Amniotic stem cell (primary cell): ENCODE measurements at places on chromosomes 13 and 19.

DNA sequence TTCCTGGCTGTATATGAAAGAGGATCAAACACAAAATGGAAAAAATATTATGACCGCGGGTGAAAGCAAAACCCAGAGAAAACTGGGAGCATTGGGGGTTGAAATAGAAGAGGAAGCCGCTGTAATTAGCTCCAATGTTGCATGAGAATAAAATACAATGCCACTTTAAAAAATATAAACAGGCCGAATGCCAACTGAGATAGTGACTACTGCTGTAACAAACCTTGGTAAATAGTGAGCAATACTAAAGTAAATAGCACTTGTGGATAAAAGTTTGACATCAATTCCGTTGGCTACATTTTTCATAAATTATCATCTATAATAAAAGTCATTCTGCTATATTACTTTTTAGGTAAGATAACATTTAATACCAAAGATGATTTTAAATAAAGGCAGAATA is 395.8 kb upstream of the MIR17HG start:
- DNase-seq: no peak

GRCh38 chr13:24040835-24041234 is 119.7 kb upstream of the SPATA13 start:
- DNase-seq: no peak

DNA sequence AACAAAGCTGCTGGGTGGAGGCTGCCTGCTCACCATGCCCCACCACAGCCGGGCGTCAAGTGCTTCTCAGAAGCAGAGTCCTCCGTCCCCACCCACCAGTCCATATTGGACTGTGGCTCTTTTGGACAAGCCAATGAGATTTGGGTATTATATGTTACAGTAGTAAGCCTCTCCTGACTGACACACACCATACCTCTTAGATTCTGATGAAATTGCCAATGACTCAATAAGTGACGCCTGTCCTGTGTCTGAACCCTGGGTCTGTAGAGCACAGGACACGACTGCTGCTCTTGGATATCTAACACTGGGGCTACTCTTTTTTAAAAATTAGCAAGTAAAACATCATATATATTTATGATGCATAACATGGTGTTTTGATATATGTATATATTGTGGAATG is 44.8 kb upstream of the UBAC2 start:
- no peak for DNase-seq

- DNase-seq: no peak
Observed at GRCh38 chr13:70662231-70662940, 554.1 kb upstream of the KLHL1 start.

DNA sequence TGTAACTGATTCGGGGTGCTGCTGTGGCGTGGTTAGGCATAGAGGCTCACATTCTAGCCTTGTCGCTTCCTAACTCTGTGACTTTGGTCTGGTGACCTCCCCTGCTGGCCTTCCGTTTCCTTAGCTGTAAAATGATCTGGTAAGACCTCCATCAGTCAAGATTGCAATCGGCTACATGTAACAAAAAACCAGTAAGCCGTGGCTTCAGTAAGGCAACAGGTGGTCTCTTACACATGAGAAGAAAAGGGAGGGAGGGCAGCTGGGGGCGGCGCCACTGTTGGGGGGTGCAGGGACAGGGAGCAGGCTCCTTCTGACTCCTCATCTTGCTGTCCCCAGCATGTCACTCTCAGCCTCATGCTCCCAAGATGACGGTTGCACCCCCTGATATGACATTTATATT is 148.0 kb downstream of the SIPA1L3 start:
- DNase-seq: no peak

GRCh38 chr13:27607125-27607524 is 13.2 kb downstream of the LNX2 start:
- peak; percentile 29 for DNase-seq

DNA sequence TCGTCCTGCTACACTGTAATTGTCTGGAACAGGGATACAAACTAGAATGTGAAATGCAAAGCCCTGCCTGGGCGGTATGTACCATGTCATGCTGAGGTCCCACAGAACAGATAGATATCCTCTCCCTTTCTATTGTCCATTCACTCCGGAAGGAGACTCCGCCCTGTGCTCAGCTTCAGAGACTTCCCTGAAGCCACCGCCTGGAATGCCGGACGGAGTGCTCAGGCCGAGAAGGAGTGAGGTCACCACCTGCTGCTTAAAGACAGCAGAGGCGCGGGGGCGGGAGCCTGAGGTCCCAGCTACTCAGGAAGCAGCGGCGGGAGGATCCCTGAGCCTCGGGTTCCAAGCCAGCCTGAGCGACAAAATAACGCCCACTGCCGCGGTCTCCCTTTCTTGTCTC is 890 bp upstream of the ZNF611 start:
- DNase-seq: no peak

GRCh38 chr19:962683-963400 is 21.3 kb upstream of the WDR18 start:
- no peak for DNase-seq

- no peak for DNase-seq
Observed at GRCh38 chr19:5935473-5936291, 21.6 kb downstream of the CAPS start.

- DNase-seq: peak; percentile 81
Observed at GRCh38 chr19:5434970-5435641, 20.1 kb upstream of the ZNRF4 start.

DNA sequence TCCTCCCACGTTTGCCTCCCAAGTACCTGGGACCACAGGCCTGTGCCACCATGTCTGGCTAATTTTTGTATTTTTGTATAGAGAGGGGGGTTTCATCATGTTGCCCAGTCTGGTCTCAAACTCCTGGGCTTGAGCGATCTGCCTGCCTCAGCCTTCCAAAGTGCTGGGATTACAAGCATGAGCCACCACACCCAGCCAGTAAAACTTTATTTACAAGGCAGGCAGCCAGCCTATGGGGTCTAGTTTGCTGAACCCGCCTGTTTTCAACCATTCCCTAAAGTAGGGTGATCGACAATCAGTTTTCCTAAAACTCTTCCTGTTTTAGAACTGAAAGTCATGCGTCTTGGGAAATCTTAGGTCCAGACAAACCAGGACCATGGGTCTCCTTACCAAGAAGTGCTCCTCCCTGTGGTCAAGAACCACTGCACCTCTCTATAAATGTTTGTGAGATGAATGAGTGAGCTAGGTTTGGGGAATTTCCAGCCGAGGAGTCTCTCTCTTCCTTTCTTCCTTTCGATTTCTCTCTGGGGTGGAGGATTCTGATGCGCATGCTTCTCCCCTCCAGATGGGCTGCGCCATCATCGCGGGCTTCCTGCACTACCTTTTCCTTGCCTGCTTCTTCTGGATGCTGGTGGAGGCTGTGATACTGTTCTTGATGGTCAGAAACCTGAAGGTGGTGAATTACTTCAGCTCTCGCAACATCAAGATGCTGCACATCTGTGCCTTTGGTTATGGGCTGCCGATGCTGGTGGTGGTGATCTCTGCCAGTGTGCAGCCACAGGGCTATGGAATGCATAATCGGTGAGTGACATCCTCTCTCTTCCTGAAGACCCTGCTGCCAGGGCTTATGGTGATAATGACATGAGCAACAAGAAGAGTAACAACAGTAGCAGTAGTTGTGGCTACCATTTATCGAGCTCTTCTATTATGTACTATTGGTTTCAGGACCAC is 38.7 kb downstream of the ADGRE1 start:
- DNase-seq: no peak

- no peak for DNase-seq
Observed at GRCh38 chr13:42189061-42189460, 82.9 kb upstream of the AKAP11 start.

GRCh38 chr13:110444226-110444653 is 117.3 kb downstream of the RAB20 start:
- DNase-seq: no peak

DNA sequence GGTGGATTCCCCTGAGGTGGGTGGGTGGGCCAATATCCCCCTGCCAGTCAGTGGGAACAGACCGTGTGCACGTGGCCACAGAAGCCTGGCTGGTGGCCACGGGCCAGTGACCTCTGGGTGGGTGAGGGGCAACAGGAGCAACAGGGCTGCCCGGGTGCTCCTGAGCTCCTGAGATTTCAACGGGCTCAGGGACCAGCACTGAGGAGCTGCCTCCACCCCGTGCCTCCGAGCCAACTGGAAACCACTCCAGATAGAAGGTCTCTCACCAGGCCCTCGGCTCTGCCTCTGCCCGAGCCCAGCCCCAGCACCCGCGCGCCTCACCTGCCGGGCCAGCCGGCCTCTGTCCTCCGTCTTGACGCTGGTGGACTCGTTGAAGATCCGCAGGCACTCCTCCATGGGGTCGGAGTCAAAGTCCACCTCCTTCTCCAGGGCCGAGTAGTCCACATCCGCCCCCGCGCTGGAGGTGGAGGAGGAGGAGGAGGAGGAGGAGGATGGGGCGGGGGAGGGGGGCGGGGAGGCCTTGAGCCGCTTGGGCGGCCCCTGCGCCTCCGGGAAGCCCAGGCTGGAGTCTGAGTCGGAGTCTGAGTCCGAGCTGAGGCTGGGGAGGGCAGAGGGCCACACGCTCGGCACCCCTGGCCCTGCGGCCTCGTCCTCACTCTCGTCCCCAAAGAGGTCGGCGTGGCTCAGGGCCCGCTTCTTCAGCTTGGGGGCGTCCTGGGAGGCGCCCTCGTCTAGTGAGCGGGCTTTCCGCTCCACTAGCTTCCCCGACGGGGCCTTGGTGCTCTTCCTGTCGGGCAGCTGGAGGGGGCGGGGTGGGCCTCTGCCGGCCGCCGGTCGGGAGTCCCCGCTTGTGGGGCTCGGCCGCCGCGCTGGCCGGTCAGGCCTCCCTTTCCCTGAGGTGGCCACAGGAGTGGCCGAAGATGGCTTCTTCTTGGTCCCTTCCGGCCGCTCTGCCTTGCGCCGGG is 14.8 kb upstream of the ATP8B3 start:
- DNase-seq: no peak

DNA sequence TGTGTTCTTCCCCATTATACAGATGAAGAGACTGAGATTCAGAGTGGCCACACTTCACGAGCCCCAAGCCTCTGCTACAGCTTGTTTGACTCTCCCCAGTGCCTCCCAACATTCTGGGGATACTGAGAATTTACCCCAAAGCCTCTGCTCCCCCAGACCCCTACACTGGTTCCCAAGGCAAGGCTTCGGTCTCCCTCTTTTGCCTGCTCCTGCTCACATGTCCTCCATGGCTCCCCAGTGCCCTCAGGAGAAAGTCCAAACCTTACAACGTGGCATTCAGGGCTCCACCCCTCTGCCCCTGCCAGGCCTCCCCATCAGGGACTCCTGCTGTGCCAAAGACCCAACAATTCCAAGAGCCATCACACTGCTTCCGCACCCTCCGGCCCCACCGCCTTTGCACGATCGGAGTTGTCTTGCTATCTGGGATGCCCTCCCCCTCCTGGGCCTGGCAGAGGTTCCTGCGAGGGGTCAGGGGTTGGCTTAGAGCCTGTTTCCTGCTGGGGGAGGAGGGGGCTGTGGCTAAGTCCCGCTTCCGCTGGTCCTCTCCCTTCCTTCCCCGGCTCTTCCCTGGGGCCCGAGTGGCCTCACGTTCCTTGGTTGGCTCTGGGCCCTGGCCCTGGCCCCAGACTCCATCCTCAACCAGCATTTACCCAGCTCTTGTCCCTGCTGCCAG is 15.4 kb downstream of the GTPBP3 start:
- DNase-seq: no peak

DNA sequence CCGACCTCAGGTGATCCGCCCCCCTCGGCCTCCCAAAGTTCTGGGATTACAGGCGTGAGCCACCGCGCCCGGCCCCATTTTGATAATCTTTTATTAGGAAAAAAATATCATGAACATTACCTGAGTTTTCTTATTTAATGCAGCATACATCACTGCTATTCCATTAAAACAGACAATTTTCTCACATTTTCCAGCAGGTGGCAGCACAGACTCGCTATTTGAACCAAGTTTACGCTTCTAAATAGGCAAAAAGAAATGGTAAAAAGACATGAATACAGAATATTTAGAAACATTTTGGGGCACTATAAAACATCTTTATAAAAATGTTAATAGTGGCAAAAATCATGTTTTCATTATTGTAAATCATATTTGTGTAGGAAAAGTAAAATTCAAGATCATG is 903.1 kb downstream of the SLITRK6 start:
- peak; percentile 25 for DNase-seq
